ENCODE measurements at places on chromosomes 4 and X. TPM values are rescaled to one million over a fixed set of nuclear protein-coding genes. Genes with fewer than 3 reads are reported as not detected.

Gene GAK
- 70.8 TPM for total RNA-seq

Gene WNK3
- total RNA-seq = 37.1 TPM

Gene PNMA5
- total RNA-seq = 0.11 TPM

Gene C4orf36
- 1.5 TPM for total RNA-seq

Gene SYNPO2
- 4.2 TPM for total RNA-seq

Gene PHKA1
- 7.2 TPM for total RNA-seq

Gene MAOA
- 6.1 TPM for total RNA-seq

Gene BEND2
- total RNA-seq = not detected

Gene NUDT11
- total RNA-seq = 39.3 TPM

All from H1 (cell line).